T-cell (primary cell): ENCODE measurements at places on chromosomes 1 and 21.

- H3K27me3 ChIP-seq: no peaks in the 10 kb centered on the region
- H3K36me3 ChIP-seq: no peaks in the 10 kb centered on the region
- DNase-seq: no peak
- peaks cover 7% of the 10 kb centered on the region for H3K4me1 ChIP-seq
- H3K27ac ChIP-seq: no peak overlapping the region
- no peak overlapping the region for H3K4me3 ChIP-seq
These were observed 81.2 kb upstream of the HOOK1 start for GRCh38 chr1:59733443-59734141.

- H3K27me3 ChIP-seq: peaks cover 5% of the 10 kb centered on the region
- no peak for DNase-seq
- no peak overlapping the region for H3K4me3 ChIP-seq
- H3K27ac ChIP-seq: no peak overlapping the region
- H3K36me3 ChIP-seq: no peaks in the 10 kb centered on the region
- no peaks in the 10 kb centered on the region for H3K4me1 ChIP-seq
These were observed 10.6 kb upstream of the GCLM start for GRCh38 chr1:93919780-93920179.

DNA sequence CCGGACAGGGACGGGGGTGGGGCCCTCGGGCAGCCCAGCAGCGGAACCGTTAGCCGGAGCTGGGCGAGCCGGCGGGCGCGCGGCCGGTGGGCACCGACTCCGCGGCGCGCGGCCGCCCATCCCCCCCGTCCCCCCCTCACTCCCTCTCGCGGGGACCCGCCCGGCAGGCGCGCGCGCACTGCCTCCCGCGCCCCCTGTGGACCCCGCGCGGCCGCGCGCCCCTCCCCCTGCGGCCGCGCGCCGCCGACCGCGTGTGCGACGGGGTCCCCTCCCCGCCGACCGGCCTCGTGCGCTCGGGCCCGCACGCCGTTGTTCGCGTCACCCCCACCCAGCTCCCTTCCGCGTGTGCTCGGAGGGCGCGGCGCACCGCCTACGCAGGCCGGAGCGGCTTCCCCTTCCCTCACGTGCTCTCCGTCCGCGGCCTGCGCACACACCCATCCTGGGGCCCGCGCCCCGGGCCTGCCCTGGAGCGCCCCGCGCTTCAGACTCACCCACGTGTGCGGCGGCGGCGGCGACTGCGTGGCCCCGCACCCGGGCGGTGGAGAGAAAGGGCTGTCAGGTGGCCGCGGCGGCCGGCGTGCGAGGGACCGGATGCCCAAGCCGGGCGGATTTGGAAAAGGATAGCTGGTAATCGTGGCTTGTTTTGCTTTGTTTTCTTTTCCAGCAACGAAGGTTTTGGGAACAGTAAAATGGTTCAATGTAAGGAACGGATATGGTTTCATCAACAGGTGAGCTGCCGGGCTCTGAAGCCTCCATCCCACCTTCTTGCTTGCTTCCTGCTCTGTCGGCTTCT lies 717 bp downstream of the YBX1 start:
- H3K36me3 ChIP-seq: peaks cover 8% of the 10 kb centered on the region
- H3K4me3 ChIP-seq: peak overlapping the region; percentile 58
- peaks cover 49% of the 10 kb centered on the region for H3K4me1 ChIP-seq
- H3K27me3 ChIP-seq: no peaks in the 10 kb centered on the region
- H3K27ac ChIP-seq: peak overlapping the region; percentile 48

DNA sequence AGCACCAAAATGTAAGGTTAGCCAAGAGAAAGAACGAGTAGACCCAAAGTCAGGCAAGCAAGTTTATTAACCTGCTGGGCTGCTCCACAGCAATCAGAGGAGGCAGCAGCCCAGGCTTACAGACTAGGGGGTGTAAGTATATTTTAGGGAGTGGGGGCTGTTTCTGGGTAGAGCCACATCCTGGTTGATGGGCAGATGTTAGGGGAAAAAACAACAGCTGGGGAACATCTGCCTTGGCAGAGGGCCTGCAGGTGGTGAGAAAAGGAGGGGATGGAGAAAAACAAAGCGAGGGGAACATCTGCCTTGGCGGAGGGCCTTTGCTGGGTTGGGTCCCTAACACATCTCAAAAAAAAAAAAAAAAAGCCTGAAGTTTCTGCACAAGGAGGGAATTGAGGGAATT lies 9.7 kb upstream of the ZBTB48 start:
- no peak overlapping the region for H3K4me3 ChIP-seq
- no peak overlapping the region for H3K27ac ChIP-seq
- H3K4me1 ChIP-seq: no peaks in the 10 kb centered on the region
- no peak for DNase-seq
- H3K36me3 ChIP-seq: no peaks in the 10 kb centered on the region
- peaks cover 18% of the 10 kb centered on the region for H3K27me3 ChIP-seq
